ENCODE measurements at places on chromosomes 3 and 15.
A peak's percentile ranks its signal among the peaks of the same experiment; 100 is the strongest.

GRCh38 chr15:94066811-94067210, 164.6 kb upstream of the MCTP2 start:
- DNase-seq, result no peak

- no peak for DNase-seq
Observed at GRCh38 chr3:17402442-17402841, 340.0 kb downstream of the TBC1D5 start.

DNA sequence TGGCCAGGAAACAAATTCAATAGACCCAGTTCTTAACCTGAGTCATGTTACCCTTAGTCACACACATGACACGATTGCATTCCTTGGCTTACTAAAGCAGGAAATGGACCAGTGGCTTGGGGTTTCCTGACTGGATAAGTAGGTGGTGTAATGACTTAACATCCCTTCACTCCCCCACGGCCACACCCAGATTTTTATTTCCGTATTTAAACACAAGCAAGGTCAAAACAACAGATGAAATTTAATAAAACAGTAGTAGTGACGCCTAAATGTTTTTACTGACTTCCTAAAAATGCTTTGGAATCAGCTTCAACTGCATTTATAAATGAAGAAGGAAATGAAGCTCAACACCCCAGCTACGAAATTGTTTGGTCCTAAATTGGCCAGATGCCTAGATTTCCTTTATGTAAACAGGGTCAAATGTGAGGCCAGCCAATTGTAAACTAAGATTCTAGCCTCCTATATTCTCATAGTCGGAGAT, 324.3 kb downstream of the CHST2 start:
- DNase-seq, result no peak

DNA sequence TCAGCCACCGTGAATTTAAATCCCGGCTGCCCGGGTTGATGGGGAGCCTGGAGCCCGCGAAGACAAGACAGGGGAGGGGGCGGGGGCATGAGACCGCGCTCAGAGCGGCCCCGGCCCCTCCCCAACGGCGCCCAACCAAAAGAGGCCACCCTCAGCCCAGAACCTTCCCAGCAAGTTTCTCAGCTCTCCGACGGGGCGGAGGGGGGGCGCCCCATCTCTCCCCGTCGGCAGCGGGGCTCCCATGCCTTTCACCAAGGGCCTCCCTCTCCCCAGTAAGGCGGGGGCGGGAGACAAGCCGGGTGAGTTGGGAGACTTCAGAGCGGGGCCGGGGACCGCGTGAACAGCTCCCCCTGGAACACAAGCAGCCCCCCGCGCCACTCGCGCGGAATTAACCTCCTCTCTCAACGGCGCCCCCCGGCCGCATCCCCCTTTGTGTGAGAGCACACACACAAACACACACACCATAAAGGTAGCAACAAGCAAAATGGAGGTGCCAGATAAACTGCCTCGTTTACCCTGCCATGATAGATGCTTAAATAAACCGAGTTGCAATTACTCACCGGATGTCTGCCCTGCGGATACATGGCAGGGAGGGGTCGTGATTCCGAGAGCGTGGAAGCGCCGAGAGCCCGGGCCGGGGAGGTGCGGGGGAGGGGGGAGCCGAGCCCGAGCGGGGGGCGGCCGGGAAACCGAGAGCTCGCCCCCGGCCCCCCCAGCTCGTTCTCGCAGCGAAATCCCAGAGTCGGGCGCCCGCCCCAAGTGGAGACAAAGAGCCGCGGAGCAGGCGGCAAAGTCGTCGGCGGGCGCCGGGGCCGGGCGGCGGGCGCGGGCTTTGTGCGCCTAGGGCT, 1.3 kb downstream of the TLE3 start:
- peak; percentile 46 for DNase-seq

DNA sequence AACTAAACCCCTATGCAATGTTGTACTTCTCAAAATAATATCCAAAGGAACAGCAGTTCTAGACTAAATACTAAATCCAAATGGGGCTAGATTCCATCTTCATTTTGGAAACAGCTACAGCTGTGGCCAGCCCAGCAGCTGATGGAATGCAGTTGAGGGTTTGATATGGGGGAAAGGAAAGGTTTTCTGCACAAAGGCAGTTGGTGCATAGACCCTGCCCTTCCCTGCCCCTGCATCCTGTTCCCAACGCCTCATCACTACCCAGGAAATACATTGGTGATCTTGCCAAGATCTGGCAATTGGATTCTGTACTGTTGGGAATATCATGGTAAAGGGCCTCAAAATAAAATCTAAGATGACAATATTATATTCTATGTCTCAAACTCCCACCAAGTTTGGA, 43.9 kb downstream of the DTWD1 start:
- DNase-seq, result no peak

GRCh38 chr15:35104526-35105147, 19.5 kb upstream of the NANOGP8 start:
- no peak for DNase-seq

GRCh38 chr15:53831907-53832770, 72.7 kb upstream of the WDR72 start:
- DNase-seq, result no peak

DNA sequence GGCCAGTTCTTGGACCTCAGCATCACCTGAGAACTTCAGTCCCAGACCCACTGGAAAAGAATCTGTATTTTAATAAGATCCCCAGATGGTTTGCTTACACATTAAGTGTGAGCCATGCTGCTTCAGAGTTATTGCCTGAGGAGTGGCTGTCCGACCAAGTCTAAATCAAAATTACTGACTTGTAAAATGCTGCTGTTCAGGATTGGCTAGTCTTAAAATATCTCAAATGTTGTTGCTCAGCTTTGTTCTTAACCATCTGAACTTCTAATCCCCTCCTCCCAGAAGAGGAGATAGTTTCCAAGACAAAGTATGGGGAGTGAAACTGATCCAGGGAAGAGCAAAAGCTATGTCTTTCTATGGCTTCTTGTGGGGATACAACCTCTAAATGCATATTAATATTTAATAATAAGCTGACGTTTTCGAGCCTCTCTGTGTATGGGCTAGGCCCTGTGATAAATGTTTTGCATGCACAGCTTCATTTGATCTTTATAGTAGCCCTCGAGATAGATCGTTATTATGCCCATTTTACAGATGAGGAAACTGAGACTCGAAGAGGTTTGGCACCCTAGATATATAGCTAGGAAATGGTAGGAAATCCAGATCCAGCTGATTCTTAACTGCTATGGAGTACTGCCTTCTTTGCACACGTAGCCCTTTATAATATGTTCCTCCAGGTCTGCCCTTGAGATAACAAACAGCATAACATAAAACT, 52.2 kb downstream of the DNASE1L3 start:
- no peak for DNase-seq

DNA sequence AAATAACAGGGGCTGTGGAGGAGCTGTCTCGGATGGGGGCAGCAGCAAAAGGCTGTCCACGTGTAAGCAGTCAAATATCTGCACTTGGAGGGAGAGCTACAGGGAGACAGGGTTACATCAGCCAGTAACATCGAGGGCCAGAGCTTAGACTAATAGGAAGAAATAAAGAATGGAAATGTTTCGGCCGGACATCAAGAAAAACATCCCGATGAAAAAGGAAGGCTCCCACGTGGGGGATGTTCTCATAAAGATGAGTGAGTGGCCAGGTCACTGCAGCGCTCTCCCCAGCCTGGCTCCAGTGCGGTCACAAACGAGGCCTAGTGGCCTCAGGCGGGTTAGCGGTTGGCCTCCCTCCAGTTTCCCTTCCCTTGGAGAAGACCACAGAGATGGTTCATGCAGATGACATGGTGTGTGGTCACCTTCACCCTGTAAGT, 56.1 kb upstream of the WNT5A start:
- DNase-seq, result no peak

GRCh38 chr3:179887295-179887943, 149.3 kb downstream of the PEX5L start:
- DNase-seq, result no peak

- no peak for DNase-seq
Observed at GRCh38 chr3:193522473-193522872, 32.2 kb downstream of the ATP13A4 start.

GRCh38 chr3:25537516-25537915, 109.5 kb downstream of the RARB start:
- no peak for DNase-seq

GRCh38 chr3:139944256-139944910, 9.4 kb downstream of the CLSTN2 start:
- no peak for DNase-seq

GRCh38 chr3:184565421-184566211, 4.0 kb downstream of the EPHB3 start:
- no peak for DNase-seq

GRCh38 chr3:126558336-126559071, at the start of gene C3orf22:
Gene C3orf22 (minus strand): TSS chr3:126558932. CDS start chr3:126553390, 5,542 bp downstream.
- no peak for DNase-seq

DNA sequence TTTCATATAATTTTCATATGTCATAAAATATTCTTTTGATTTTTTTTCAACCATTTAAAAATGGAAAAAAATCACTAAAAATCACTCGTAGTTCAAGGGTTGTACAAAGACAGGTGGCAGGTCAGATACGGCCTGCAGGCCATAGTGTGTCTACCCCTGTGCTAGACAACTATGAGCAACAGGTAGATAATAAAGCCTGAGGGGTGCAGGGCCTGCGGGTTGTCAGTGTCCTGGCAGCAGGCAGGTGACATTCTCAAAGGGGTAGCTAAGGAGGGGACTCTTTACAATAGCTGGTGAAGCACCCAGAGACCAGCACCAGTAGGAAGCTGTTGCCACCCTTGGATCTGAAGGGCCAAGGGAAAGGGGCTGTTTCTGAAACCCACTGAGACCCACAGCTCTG, 34.4 kb downstream of the MINAR1 start:
- no peak for DNase-seq

GRCh38 chr3:88282528-88283241, 132.9 kb downstream of the C3orf38 start:
- no peak for DNase-seq

DNA sequence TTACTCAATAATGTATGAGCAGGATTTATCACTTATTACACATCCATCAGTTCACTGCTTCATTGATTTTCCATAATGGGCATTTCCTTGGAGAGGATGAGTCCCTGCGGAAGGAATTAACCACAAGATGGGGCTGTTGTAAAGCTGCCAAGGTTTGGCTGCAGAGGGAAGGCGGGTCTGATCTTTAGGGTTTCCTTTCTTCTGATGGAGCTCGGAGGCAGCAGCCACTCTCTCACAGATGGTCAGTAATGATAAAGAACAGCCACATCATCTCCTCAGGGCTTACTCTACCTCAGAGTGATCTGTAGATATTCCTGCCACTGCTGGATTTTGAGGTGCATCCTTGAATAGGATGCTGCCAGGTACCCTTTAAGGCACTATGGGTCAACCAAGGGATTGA, 115.2 kb downstream of the USP13 start:
- DNase-seq, result no peak

DNA sequence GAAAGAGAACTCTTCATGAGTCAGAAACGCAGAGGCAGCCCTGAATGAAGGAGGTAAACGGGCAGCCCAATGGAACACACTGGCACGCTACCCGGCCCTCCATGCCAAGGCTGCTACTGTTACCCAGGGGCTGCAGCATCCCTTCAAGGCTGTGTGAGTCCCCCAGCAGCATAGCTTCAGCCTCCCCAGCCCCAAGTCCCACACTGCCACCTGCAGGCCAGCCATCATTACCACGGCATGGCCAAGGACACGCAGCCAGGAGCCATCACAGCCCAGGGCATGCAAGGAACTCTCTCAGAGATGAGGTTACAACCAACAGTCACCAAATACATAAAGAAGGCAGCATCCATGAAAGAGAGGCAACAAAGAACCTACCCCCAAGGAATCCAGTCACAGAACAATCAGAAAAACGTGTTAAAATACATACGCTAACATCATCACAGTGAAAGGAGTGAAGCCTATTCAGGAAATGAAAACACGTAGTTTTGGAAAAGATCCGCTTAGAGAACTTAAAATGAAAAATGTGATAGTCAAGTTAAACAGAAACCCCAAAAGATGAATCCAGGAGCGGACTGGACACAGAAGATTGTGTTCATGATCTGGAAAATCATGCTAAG, 22.4 kb downstream of the PLA2G4F start:
- peak; percentile 24 for DNase-seq

GRCh38 chr3:13690636-13691035, 141.7 kb downstream of the FBLN2 start:
- DNase-seq, result no peak

DNA sequence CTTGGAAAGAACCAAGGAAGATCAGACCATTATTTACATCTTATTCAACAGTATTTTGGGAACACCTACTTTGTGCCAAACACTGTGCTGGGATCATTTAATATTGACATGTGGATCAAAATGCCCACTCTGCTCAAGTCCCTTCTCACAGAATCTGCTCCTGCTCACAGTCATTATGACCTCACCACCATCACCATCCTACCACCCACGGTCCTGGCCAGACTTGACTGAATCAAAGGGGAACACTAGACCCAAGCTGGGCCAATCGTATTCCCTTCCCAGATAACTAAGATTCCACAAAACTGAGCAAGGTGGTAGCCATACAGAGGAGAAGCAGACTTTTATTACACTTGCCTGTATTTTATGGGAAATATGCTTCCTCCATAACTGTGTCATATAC, 3.4 kb upstream of the CEP152 start:
- DNase-seq, result no peak

DNA sequence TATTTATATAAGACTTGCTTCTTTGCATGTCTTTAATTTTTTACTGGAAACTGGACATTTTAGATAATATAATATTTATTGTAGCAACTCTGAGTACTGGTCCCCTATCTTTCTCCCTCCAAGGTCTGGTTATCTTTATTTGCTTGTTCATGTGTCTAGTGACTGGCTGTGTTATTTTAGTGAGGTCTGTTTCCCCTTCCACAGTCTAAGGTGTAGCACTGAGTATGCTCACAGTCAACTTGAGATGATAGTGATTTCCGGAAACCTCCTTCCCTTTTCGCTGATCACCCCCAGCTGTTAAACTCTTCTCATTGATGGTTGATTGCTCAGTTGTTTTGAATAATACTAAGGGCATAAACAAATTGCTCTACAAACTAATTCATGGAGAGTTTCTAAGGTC, 37.0 kb downstream of the PCNP start:
- DNase-seq, result no peak

- DNase-seq, result no peak
Observed at GRCh38 chr3:49966233-49966942, 26.4 kb downstream of the RBM6 start.

DNA sequence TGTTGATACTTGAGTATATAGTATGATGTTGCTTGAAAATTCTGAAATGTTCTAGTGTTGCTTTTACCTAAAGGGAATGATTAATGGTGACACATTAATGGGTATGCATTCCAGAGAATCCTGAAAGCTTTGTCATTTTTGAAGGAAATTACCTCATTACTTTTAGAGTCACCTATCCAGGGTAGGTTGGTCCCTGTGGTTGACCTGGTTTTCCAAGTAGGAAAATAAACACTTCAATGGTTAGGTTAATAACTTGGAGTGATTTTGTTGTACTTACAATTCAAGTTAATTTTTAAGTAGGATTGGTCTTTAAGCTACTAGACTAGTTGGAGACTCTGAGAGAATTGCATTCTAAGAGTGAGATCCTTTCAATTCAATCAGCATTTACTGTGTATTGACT, 31.0 kb downstream of the MITF start:
- DNase-seq, result no peak

- no peak for DNase-seq
Observed at GRCh38 chr15:77636209-77636608, 3.5 kb upstream of the LINGO1 start.

- no peak for DNase-seq
Observed at GRCh38 chr15:35907511-35907910, 361.5 kb upstream of the DPH6 start.

GRCh38 chr3:72482589-72483321, 365.5 kb downstream of the SHQ1 start:
- peak; percentile 47 for DNase-seq

- DNase-seq, result peak; percentile 7
Observed at GRCh38 chr15:74007820-74008371, 13.4 kb downstream of the PML start.

- DNase-seq, result no peak
Observed at GRCh38 chr3:18751514-18751913, 326.4 kb upstream of the SATB1 start.

Measured in activated naive CD4-positive, alpha-beta T cell (primary cell).